Mammary microvascular endothelial cell (primary cell): ENCODE measurements at places on chromosomes 2 and 18. TPM values are rescaled to one million over a fixed set of nuclear protein-coding genes. Genes with fewer than 3 reads are reported as not detected.

ASPRV1 gene
- total RNA-seq, result 0.10 and 0.20 TPM in 2 replicates

ITPRID2 gene
- total RNA-seq, result 90.3 and 102 TPM in 2 replicates

CRACDL gene
- total RNA-seq, result 12.0 and 13.3 TPM in 2 replicates

SCN2A gene
- total RNA-seq, result under 0.01 TPM in 1 of 2 replicates, not detected in the other

PLCD4 gene
- total RNA-seq, result 0.60 and 1.2 TPM in 2 replicates

KIAA2012 gene
- not detected in 2 replicates for total RNA-seq

NAT8 gene
- total RNA-seq, result not detected in 2 replicates

MERTK gene
- 13.4 and 14.9 TPM in 2 replicates for total RNA-seq

FBXO41 gene
- 0.05 and 0.07 TPM in 2 replicates for total RNA-seq

HOXD8 gene
- 17.3 and 24.1 TPM in 2 replicates for total RNA-seq

EFR3B gene
- 0.67 and 0.79 TPM in 2 replicates for total RNA-seq

HOXD4 gene
- total RNA-seq, result 2.9 and 3.8 TPM in 2 replicates

TACR1 gene
- not detected in 2 replicates for total RNA-seq

LYG2 gene
- total RNA-seq, result not detected in 2 replicates

IL1R1 gene
- 8.6 and 8.9 TPM in 2 replicates for total RNA-seq

NTSR2 gene
- not detected in 2 replicates for total RNA-seq
